ENCODE measurements at places on chromosomes 3 and 15. TPM values are rescaled to one million over a fixed set of nuclear protein-coding genes. Genes with fewer than 3 reads are reported as not detected.

DNA sequence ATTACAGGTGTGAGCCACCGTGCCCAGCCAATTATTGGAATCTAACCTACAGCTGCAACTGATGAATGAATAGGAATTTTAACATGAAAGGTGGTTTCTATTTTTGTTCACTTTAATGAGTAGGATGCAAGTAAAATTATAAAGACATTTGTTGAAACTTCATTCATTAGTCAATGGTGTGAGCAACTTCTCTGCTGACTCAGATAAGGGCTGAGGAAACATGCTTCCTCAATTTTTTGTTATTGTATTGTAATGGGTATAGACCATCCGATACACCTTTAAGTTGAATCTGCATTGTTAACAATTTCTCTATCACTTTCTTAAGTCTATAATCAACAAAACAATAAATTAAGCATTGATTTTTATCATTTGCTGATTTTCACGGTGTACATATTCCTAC is 127.8 kb downstream of the STAG1 start:
- H3K4me3 ChIP-seq = no peak overlapping the region
- H3K36me3 ChIP-seq = no peaks in the 10 kb centered on the region
- H3K4me1 ChIP-seq = no peaks in the 10 kb centered on the region
- no peak overlapping the region for H3K27ac ChIP-seq
- no peaks in the 10 kb centered on the region for H3K27me3 ChIP-seq

GRCh38 chr3:108099679-108100428 is 9.0 kb upstream of the CD47 start:
- no peaks in the 10 kb centered on the region for H3K36me3 ChIP-seq
- no peak for DNase-seq
- peaks cover 2% of the 10 kb centered on the region for H3K27me3 ChIP-seq
- H3K27ac ChIP-seq = peak overlapping the region; percentile 92
- H3K4me1 ChIP-seq = peaks cover 54% of the 10 kb centered on the region

- no peak overlapping the region for H3K4me3 ChIP-seq
- no peaks in the 10 kb centered on the region for H3K36me3 ChIP-seq
- no peak for DNase-seq
Measured at GRCh38 chr3:159443266-159443665, 545.4 kb upstream of the IL12A start.

DNA sequence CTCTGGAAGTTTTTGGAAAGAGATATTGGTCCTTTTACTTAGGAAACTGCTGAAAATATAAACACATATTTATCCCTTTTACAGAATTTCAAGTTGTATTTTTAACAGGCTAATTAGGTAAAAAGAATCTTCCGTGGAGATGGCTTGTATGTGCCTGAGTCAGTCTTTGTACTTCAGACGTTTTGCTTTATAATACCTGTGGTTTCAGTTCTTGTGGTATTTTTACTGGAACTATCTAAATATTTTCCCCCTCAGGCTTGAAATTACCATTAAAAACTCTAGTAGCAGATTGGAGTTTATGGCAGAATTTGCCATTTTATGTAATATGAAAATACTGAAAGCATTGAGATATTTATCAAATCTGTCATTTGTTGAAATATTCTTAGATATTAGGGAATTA is 151.6 kb upstream of the CGNL1 start:
- no peaks in the 10 kb centered on the region for H3K27me3 ChIP-seq
- no peak for DNase-seq

The THAP10 gene
- 3.3 TPM for total RNA-seq

All from glutamatergic neuron (in vitro differentiated cells).